ENCODE measurements at places on chromosomes 2 and 18. TPM values are rescaled to one million over a fixed set of nuclear protein-coding genes. Genes with fewer than 3 reads are reported as not detected.

Gene TNFAIP6
- total RNA-seq, result not detected

DNA sequence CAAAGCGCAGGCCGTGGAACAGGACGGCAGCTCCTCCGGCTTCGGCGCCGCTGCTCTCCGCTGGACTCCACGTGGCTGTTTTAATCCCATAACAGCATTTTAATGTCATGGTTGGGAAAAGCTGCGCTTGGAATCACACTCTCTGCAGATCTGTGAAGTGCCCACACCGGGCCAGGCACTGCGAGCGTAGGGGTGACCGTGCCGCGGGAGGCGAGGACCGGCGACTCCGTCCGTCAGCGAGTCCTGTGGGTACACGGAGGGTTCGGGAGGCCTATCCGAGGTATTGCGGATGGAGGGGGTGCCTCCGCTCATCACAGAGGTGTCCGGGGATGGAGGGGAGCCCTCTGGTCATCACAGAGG, 198.0 kb upstream of the SALL3 start:
- DNase-seq, result no peak

- no peak for DNase-seq
Measured at GRCh38 chr2:205496772-205497171, 185.5 kb upstream of the NRP2 start.

Gene CPS1
- total RNA-seq, result 0.18 TPM

Gene NT5C1B
- total RNA-seq, result not detected

- DNase-seq, result no peak
Measured at GRCh38 chr2:112026509-112026908, 28.6 kb upstream of the TMEM87B start.

Gene SLC5A7
- total RNA-seq, result 0.36 TPM

GRCh38 chr2:156332284-156332533, 312 bp downstream of the NR4A2 start:
- DNase-seq, result no peak

GRCh38 chr18:9901377-9901776, 12.4 kb upstream of the VAPA start:
- DNase-seq, result no peak

Gene SLC9A2
- total RNA-seq, result 75.2 TPM

GRCh38 chr2:204177977-204178522, 241.5 kb downstream of the ICOS start:
- peak; percentile 66 for DNase-seq

DNA sequence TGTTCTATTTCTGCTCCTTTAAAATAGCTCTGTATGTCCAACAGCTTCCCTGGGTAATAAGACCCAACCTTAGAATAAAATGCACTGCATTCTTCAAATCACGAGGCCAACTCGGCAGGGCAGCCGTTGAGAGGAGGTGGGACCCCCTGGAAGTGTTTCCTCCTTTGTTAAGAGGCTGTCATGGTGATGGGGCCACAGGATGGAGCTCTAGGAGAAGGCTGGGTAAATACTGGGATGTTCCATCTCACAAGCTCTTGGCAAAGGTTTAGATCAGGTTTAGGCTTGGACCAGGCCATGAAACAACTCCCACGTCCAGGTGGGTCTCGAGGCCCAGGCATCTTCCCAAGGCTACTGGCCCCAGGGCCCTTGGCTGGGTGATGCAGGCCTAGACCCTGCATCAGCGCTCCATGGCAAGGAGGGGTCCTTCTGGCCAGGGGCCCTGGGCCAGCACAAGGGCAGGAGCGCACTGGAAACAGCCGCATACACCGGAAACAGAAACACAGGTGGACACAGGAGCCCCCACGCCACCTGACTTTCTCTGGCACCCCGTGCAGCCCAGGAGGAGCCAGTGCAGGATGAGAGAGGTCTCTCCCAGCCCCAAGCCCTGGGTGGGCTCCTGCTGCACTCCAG, 38.8 kb upstream of the OTOS start:
- no peak for DNase-seq

Gene CFC1
- total RNA-seq, result 0.73 TPM

DNA sequence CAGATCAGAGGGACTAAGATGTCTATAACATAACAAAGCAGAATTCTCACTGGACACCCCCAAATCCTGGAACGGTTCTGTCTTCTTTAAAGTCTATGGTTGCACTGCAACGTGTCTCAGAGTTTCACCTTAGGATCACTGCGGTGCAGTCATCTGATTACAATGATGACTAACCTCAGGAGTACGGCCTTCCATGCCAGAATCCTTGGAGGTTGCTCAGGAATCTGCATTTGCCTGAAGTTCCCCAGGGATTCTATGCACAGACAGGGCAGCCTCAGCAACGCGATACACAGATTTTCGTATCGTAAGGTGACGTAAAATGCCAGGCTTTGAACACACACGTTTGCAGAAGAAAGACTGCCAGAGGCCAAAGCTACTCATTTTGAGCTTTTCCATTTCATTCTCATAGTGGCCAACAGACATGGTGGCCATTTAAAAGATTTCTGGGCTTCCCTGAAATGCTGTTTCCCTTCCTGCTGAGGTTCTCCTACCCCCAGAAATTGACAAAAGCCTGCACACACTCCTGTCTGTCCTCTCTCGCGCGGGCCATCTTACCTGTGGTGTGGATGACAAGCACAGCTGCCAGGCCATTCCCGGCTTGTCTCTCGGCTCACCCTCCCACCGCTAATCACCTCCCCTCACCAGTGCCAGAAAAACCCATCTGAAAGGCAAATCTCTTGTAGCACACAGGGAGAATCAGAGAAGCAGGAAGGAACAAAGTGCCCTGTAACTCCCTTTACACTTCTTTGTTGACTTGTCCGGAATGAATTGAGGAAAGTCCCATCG, 148.8 kb downstream of the ACKR3 start:
- no peak for DNase-seq

DNA sequence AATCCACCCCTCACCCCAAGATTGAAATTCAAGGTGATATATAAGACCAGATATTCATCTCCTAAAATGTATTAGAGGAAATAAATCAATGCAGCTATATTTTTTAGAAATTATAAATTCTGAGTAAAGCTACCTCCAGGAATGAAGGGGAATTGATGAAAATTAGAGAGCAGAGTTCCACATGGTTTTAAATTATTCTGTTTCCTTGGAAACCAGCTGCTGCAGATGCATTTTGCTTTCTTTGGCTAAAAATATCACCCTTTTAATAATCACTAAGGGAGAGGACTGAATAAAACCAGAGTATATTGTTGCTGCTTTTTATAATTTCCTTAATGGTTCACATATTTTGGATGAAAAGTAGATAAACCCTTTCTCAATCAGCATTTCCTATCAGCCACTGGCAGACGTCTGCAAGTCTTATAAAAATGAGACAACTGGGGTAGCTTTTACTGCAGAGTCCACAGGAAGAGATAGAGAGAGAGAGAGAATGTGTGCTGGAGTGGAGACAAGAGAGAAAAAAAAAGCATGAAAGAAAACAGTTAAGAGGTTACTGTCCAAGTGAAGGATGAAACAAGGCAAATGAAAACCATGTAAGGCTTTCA, 2.0 kb downstream of the CSRNP3 start:
- DNase-seq, result no peak

DNA sequence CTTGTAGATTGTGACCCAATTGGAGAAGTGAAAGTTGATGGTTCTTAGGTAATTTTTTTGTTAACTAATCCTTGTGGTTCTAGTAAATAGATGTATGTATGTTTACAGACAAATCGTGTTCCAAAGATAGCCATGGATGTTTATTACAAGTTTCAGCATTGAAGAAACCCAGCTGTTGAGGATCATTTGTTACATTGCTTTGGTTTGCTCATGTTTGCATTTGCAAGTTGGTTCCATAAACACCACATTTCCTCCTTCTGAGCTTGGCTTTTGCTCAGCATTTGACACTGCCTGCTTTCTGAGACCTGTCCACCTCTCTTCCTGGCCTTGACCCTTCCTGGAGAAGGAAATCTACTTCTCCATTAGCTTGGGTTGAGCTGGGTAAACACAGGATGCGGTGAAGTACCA, 1.8 kb upstream of the CCDC68 start:
- no peak for DNase-seq

Gene C2orf74
- total RNA-seq, result 2.0 TPM

DNA sequence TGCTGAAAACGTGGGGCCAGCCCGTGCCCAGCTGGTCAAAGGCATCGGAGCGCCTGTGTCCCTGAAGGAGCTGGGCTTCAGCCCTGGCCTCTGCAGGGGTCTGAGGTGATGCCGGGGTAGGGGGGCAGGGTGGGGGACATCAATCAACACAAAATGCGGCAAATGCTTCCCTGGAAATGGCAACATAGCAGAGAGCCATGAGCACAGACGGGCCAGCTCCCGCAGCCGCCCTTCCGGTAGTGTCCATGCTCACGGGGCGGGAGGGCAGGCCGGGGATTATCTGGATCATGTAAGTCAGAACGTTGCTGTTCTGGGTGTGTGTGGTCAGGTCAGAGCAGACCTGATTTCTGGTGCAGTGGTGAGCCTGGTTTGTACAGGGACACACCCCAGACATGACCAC, 56.5 kb upstream of the TWIST2 start:
- no peak for DNase-seq

Gene HOXD13
- total RNA-seq, result 0.15 TPM

Gene DNAJC5G
- not detected for total RNA-seq

DNA sequence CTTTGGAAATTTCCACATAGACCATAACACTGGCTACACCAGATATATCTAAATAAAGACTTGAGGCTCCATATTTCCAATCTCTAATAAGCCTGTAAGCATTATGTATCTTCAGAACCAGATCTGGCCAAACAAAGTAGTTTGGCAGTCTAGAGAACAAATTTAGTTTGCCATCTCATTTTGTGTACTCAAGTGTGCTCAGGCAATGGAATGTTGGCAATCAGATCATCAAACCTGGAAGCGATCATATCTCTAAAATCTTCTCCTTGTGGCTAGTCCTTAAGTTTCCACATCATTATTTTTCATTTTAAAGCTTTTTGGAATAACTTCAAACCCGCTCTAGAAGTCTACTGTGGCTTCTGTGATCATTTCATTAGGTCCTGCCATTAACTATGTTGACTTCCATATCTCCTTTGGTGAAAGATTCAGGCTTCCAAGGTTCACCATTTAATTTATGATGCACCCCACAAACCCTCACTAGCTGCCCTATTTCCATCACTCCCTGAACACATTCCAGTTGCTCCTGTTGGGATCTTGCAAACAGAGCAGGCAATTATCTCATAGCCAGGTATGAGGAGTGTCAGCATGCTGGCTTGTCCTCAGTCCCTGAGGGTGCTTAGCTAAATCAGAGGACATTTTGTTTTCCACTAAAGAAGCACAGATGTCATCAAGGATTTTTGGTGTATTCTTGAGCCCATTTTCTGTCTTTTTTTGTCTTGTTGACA, 46.2 kb downstream of the WDR75 start:
- no peak for DNase-seq

DNA sequence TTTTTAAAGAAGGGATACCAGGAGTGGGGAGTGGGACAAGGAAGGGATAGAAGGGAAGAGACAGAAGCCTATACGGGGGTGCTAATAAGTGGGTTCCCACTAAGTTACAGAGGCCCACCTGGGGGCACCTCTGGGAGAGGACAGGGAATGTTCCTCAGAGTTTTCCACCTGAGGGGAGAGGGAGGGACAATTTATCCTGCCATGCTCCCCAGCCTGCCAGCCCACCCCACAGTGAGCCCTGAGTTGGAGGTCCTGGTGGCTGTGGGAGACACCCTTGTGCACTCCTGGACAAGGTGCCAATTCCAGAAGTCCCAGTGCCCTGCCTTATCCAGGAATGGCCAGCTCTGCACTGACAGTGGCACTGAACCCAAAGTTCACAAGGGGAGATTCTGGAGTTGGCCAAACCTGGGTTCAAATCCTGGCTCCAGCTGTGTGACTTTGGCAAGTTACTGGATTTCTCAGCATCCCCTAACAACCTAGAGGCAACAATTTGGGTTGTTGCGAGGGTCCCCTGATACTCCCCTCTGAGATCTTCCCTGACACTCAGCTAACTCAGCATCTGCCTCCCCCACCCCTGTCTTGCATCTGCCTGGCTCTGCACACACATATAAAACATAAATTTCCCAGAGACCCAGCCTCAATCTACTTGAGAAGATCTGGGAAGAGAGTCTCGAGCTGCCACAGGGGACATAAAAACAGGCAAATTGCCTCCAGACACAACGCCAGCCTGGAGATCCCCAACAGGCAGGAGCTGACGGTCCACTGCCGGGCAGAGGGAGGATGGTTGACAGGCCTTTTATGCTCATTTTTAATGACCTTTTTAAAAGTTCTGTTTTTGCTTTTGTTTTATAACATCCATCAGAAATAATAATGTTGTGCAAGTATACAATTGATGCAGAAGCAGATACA, 98.7 kb upstream of the ST3GAL5 start:
- no peak for DNase-seq

DNA sequence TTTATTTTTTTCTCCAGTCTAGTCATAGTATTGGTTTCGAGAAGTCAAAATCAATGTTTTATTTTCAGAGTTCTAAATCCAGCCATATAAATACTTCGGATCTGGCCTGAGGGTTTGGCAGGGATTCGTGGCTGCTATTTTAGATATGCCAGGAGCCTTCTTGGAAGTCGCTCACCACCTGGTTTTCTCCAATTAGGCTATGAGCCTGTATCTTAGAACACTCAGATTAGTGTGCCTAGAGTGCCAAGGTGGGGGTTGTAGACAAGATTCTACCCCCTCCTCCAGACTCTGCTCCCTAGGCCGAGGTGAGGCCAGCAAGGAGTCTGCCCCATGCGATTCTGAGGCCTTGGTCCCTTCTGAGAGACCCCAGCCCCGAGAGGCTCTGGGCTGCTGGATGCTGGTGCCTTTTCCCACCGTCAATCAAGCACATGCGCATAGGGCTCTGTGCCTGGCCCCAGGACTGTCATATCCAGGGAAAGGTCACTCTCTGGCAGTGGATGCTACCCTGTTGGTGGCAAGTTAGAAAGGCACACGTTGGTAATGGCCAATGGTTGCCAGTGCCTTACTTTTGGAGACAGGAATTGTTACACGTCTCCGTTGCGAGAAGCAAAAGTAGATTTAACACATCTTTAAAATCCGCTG, 197.1 kb downstream of the AGAP1 start:
- peak; percentile 23 for DNase-seq

GRCh38 chr2:206442833-206443734, at the start of gene ADAM23:
ADAM23 (plus strand) TSS chr2:206443532; CDS start chr2:206443867, 335 bp downstream.
- DNase-seq, result no peak

DNA sequence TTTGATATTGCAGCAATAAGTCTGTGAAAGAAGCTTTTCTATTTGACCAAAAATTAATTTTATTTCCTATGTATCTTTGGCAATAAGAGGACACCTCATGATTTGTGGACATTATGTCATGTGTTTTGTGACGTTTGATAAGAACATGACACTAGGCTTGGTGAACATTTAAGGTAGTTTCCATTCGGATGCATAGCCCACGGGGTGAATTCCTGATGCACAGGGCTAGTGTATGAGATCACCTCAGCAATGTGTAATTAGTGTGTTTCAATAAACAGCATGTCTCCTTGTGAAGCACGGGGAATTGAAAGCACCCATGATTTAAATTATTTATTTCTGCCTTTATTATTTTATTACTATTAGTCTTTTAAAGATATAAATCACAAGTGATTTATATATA, 146.1 kb upstream of the LINC00305 start:
- DNase-seq, result no peak

- no peak for DNase-seq
Measured at GRCh38 chr2:232018181-232018580, 56.7 kb downstream of the DIS3L2 start.
